Fibroblast of villous mesenchyme (primary cell): ENCODE measurements at places on chromosomes 2 and 18. TPM values are rescaled to one million over a fixed set of nuclear protein-coding genes. Genes with fewer than 3 reads are reported as not detected.

GAD1 gene
- 0.32 TPM in 1 of 2 replicates, not detected in the other for total RNA-seq

DNA sequence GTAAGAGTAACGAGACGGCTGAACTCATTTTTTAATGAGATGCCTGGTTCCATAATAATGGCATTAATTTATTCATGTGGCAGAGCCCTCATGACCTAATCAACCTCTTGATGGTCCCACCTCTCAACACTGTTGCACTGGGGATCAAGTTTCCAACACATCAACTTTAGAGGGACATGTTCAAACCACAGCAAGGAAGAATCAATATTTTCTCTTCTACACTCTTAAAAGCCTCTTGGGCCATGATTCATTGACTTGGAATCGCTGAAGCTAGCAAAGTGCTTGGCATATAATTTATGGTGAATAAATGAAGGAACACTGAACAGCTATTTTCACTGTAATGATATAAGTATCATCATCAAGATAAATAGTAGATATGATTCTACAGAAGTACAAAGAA, 333.0 kb downstream of the TNS1 start:
- no peak for DNase-seq

DNA sequence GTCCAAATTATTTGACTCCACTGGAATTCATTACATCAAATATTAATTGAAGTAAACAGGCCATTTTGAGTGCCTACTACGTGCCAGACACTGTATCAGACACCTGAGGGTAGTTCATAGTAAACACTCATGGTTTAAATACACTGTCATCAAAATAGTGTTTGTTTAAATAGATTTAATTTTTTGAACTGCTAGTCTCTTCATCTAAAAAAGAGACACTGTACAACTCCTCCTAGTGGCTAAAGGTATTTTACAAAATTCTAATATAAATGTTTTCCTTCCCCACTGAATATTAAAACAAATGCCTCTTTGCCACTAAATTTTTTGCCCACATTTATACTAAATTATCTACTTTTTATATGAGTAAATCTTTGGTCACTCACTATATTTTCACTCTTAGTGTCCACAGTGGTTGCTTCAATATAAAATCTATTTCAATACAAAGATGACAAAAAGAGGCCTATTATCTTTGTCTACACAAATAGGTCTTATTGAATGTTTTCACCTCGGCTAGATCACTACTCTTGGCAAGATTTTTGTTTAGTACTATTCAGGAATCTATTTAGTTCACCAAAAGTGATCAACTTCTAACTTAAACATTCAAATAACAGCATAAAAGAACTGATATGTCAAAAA, 122.1 kb downstream of the TMEM247 start:
- peak; percentile 19 for DNase-seq

DNA sequence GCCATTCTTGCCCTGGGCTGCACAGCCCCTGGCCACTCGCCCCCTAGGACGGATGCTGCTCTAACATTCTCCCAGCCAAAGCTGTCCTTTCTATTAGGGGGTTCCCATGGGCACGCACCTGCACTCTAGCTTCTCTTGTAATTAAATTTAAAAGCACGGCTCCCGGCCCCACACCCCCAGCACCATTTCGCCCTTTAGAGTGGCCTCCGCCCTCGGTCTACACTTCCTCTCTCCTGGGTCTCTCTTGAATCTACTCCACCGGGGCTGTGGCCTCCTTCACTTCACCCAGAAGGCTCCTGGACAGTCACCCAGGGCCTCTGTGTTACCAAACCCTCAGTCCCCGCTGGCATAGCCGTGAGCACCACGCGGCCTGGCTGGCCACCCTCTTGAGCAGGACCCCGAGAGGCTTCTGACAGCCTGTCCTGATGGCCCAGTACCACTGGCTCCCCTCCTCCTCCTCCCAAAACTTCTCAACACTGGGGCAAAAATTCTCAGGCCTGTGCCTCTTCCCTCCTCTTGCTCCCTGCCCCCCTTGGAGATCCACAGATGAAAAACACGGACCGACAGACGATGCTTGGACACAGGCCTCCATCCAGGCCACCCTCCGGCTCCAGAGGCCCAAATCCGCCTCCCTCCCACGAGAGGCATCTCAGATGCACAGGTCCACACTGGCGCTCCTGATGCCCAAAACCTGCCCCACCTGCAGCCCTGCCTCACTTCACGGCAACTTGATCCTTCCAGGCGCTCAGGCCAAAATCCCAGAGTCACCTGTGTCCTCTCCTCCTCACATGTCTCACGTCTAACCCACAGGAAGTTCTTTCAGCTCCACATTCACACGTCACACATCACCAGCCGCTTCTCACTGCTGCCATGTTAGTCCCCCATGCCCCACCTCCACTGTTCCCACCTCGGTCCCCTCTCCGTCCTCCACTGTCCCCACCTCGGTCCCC, 6.9 kb upstream of the RAB17 start:
- no peak for DNase-seq

ZNF407 gene
- 16.4 and 22.0 TPM in 2 replicates for total RNA-seq

GRCh38 chr2:3626118-3626811, 31.4 kb downstream of the COLEC11 start:
- DNase-seq: peak; percentile 93

DSEL gene
- 101 and 218 TPM in 2 replicates for total RNA-seq

STEAP3 gene
- total RNA-seq: 14.5 and 17.7 TPM in 2 replicates

IL36B gene
- not detected in 2 replicates for total RNA-seq

DNA sequence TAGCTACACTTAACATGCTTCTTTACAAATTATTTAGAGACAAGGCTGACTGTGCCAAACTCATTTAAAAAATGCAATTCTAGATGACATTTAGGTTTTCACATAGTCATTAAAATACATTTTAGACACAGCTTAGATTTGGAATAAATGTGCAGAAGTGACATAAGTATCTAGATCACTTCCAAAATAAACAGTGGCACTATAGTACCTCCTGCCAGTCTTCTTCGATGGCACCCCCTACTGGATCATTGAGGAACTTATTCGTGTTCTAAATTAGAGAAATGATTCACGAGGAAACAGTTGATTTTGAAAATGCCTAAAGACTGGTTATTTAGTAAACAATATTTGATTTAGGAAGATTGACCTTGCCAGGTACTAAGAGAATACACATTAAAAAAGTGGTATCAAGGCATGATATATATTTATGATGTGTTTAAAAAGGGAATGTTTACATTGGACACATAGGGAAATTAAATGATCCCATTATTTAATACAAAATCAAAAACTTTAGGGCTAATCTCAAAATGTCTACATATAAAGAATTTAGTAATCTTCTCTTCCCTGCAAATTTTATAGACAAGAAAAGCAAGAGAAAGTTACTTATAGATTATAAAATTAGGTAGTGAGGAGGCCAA, 323.9 kb downstream of the XIRP2 start:
- peak; percentile 41 for DNase-seq

DNA sequence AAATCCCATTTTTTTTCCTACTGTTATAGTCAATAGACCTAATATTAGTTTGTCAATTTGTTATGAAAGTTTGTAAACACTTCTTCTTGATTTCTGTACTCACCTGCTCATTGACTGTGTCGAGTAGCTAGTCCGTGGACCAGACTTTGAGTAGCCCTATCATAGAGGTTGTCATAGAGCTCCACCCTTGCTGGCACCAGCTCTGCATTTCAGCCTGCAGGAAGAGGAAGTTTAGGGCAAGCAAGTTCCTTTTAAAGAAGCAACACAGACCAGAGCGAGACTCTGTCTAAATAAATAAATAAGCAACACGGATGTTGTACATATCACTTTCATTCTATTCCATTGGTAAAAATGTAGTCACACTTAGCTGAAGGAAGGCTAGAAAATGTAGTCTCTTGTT, 74.0 kb downstream of the MCFD2 start:
- no peak for DNase-seq

GRCh38 chr18:79801217-79801616, 3.5 kb downstream of the KCNG2 start:
- no peak for DNase-seq

GPR39 gene
- 3.2 and 5.6 TPM in 2 replicates for total RNA-seq

GRCh38 chr18:76405681-76406356, 89.2 kb downstream of the ZNF516 start:
- peak; percentile 64 for DNase-seq

EFEMP1 gene
- 22.9 and 65.1 TPM in 2 replicates for total RNA-seq

DCDC2C gene
- not detected in 2 replicates for total RNA-seq

- no peak for DNase-seq
Observed at GRCh38 chr2:79855264-79856006, 342.6 kb downstream of the CTNNA2 start.

RFTN2 gene
- total RNA-seq: 4.7 and 6.4 TPM in 2 replicates

DNA sequence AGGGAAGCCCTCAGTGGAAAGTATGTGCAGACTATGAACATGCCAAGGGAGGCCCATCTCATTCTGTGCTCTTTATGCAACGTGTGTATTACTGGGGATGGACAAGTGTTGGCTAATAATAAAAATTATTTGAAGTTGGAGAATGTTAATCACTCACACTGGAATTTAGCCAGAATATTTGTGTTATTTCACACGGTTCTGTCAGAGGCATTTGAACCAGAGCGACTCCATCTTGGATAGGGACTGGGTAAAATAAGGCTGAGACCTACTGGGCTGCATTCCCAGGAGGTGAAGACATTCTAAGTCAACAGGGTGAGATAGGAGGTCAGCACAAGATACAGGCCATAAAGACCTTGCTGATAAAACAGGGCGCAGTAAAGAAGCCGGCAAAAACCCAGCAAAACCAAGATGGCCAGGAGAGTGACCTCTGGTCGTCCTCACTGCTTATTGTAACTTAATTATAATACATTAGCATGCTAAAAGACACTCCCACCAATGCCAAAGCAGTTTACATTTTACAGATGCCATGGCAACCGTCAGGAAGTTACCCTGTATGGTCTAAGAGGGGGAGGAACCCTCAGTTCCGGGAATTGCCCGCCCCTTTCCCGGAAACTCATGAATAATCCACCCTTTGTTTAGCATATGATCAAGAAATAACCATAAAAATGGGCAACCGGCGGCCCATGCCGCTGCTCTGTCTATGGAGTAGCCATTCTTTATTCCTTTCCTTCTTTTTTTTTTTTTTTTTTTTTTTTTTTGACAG, 2.6 kb upstream of the FZD5 start:
- DNase-seq: no peak

KRTCAP3 gene
- total RNA-seq: not detected in 2 replicates

- DNase-seq: no peak
Observed at GRCh38 chr2:109726379-109727270, 67.5 kb upstream of the RGPD5 start.

ACTR1B gene
- 70.4 and 71.2 TPM in 2 replicates for total RNA-seq

MLPH gene
- 29.3 and 40.6 TPM in 2 replicates for total RNA-seq

- DNase-seq: peak; percentile 16
Observed at GRCh38 chr2:196278491-196278911, 107.1 kb upstream of the STK17B start.

CDK15 gene
- 3.5 and 7.4 TPM in 2 replicates for total RNA-seq

FSIP2 gene
- total RNA-seq: under 0.01 and 0.86 TPM in 2 replicates

- DNase-seq: no peak
Observed at GRCh38 chr2:51790854-51791253, 758.9 kb upstream of the NRXN1 start.
